Fibroblast of skin of left quadriceps (primary cell): ENCODE measurements at places on chromosomes 5 and 9.
A peak's percentile ranks its signal among the peaks of the same experiment; 100 is the strongest.

DNA sequence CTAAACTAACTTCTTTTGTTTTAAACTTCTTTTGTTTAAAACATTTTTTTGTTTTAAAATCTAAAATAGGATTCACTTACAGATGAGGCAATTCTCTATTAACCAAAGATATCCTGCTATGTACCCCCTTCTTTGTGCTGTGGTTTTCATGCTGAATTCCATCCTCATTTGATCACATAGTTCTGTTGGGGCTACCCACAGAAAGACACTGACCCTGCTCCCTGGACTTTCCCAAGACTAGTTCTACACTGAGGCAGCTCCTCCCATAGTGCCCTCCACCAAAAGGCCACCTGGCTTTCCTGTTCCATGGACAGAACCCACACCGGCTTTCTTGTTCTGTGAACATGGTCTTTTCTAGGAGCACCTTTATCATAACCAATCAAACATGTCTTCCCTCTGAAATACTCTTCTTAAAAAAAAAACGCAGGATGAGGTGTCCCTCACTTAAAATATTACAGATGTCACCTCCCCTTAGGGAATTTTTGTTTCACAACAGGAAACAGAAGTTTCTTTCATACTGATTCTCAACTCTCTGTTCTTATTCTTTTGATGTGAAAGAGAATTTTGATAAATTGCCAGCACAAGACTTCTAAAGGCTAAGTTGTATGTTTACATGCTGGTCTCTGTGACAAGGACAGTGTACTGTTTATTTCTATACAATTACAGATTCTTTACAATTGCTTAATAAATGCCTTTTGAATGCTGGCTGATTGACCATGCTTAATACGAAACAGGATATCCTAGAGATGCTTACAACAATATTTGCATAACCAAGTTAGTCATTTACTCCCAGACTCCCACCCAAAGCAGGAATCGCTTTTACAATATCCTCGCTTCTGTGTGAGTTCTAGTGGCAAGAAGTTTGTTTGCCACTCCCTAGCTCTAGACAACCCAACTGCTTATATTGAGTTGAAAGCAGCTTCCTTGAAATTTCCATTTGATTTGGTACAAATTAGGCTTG lies 300.4 kb downstream of the DTWD2 start:
- DNase-seq: no peak

DNA sequence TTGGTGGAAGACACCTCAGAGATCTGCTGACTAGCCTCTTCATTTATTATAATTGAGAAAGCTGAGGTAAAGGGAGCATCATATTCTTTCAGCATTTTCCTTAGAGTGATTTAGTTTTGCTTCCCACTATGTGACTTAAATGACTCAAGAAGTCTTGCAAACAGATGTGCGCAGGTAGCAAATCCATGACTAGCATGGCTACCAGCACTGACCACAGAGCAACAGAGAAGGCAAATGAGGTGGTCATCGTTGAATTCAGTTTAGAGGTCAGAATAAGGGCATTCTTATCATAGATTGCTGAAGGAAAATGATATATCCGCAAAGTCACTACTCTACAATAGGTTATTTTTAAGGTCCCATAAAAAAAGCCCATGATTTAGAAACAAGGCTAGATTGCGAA lies 162.2 kb downstream of the PIK3R1 start:
- no peak for DNase-seq

DNA sequence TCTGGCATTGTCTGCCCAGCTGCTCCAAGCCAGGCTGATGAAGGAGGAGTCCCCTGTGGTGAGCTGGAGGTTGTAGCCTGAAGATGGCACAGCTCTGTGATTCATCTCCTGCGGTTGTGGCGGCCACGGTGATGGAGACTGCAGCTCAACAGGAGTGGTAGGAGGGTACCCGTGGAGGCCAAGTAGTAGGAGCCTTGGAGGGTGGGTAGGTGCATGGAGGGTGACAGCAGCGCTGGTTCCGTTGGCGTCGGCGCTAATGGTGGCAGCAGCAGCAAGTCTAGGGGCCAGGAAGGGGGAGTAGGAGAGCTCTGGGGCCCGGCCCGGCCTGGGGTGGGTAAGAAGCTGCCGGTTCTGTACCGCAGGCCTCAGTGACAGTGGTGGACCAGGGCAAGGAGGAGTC lies 22.4 kb upstream of the TRIM52 start:
- no peak for DNase-seq

GRCh38 chr5:137179203-137179602 lies 319.9 kb downstream of the SPOCK1 start:
- DNase-seq: no peak

- DNase-seq: no peak
These were observed 73.8 kb upstream of the PCA3 start for GRCh38 chr9:76690246-76690972.

GRCh38 chr9:17613758-17614157 lies 34.9 kb downstream of the SH3GL2 start:
- peak; percentile 50 for DNase-seq

DNA sequence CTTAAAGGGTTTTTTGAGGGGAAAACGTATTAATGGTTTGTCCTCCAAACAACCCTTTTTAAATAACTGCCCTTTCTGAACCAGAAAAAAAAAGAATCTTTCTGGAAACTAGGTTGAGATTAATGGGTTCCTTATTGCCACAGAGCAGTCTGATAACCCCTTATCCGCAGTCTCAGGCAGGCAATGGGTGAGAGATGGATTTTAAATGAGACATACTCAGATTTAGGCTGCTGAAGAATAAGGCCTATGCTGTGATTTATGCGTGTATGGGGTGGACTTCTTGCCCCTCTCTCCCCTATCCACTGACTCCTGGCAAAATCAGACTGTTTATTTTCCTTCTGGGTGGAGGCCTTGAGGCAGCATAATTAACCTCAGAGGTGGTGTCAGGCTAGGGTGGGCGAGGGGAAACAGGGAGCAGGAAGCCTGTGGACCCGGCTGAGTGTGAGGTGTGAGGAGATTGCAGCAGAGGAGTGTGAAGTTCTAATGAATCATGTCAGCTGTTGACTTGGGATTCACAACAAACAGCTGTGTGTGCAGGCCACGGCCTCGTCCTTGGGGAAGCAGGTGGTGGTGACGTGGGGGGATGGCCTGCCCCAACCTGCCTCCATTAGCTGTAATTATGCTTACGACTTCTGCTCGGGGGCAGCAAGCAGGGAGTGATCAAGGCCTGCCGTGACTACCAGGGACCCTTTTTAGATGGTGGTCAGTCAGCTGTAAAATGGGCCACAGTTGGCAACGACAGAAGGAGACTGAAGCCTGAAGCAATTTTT lies 196.4 kb downstream of the SEMA6A start:
- no peak for DNase-seq

DNA sequence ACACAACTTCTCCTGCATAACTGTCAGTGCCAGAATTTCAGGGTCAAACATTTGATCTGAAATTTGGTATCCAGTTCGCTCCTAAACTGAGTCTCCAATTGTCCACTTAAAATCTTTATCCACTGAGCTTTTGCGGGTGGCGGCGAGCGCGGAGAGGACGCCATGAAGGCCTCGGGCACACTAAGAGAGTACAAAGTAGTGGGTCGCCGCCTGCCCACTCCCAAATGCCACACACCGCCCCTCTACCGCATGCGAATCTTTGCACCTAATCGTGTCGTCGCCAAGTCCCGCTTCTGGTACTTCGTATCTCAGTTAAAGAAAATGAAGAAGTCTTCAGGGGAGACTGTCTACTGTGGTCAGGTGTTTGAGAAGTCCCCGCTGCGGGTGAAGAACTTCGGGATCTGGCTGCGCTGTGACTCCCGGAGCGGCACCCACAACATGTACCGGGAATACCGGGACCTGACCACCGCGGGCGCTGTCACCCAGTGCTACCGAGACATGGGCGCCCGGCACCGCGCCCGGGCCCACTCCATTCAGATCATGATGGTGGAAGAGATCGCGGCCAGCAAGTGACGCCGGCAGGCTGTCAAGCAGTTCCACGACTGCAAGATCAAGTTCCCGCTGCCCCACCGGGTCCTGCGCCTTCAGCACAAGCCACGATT lies 913.7 kb upstream of the DMAC1 start:
- DNase-seq: no peak

DNA sequence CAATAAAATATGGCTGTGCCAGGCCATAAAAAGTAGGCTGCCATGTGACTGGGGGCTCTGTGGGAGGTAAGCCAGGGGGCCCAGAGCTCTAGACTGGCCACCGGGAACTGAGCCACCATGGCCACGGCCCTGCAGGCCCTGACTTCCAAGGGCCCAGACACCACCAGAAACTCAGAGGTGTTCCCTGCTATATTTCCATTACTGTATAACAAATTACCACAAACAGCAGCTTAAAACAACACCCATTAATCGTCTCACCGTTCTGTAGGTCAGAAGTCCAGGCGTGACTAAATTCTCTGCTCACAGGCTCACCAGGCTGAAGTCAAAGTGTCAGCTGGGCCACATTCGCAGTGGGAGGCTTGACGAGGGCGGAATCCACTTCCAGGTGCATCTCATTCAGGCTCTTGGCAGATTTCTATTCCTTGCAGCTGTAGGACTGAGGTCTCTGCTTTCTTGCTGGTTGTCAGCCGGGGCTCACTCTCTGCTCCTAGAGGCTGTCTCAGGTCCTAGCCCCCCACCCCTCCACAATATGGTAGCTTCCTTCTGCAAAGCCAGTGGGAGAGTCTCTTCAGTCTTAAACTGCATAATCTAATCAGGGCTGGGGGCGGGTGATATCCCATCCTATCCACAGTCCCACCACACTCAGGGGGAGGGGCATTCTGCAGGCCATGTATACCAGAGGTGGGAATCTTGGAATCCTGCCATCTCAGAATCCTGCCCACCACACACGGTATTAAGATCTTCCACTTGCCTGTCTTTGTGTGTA lies 125.4 kb downstream of the C5orf15 start:
- no peak for DNase-seq

GRCh38 chr5:16017720-16018119 lies 161.9 kb downstream of the MARCHF11 start:
- no peak for DNase-seq

DNA sequence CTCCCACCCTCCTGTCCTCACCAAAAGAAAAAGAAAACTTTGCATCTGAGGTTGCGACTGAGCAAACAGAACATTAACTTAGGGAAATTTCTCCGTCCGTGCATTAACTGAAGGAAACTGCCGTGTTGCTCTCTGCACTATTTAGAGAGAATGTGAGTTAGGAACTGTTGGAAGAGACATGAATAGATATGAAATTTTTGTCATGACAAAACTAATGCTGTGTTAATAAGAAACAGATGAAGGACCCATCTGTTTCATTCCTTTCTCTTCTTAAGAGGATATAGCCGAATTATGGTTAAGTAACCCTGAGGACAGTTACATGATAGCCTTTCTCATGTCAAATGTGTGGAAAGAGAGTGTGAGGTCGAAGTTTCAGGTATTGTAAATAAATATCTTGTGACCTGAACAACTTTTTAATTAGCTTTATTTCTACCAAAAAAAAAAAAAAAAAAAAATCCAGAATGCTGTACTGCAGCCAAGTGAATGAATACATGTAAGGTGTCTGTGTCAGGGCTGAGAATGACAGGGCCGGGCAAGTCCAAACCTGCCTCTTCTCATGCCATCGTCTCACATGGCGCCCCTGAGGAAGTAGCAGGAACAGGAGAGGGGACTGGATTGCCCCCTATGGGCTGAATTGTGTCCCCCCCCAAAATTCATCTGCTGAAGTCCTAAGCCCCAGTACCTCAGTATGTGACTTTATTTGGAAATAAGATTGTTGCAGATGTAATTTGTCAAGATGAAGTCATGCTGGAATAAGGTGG lies 35.6 kb upstream of the ANKRD33B start:
- peak; percentile 84 for DNase-seq

- DNase-seq: no peak
These were observed 781 bp upstream of the COL23A1 start for GRCh38 chr5:178590924-178591423.
